ENCODE measurements at places on chromosomes 13 and 19. TPM values are rescaled to one million over a fixed set of nuclear protein-coding genes. Genes with fewer than 3 reads are reported as not detected.

DNA sequence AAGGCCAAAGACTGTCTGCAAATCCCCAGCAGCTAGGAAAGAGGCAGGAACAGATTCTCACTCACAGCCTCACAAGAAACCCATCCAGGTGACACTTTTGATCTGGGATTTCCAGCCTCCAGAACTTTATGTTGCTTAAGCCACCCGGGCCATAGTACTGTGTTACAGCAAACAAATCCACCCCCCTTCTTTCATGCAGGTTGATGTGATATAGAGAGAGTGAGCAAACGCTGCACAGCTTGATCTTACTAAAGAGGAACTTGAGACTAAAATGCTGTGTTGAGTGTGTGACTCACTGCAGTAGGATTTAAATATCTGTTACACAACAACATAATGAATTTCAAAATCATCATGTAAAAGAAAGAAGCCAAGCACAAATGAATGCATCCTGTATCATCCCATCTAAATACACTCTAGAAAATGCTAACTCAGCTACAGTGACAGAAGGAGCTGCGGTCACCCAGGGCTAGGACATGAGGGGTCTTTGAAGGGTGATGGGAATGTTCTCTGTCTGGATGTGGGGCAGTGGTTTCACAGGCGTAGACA, 32.2 kb downstream of the RCBTB2 start:
- no peak for DNase-seq
- no peaks in the 10 kb centered on the region for H3K27me3 ChIP-seq
- no peak overlapping the region for H3K4me3 ChIP-seq

GRCh38 chr13:112055036-112055914, 11.7 kb upstream of the SOX1 start:
- H3K27me3 ChIP-seq = peaks cover 76% of the 10 kb centered on the region
- H3K4me1 ChIP-seq = peaks cover 2% of the 10 kb centered on the region
- H3K36me3 ChIP-seq = peaks cover 5% of the 10 kb centered on the region
- no peak for DNase-seq
- no peak overlapping the region for H3K27ac ChIP-seq

GRCh38 chr13:50521831-50522149, 321.7 kb downstream of the DLEU7 start:
- H3K4me1 ChIP-seq = peaks cover 17% of the 10 kb centered on the region
- peaks cover 9% of the 10 kb centered on the region for H3K27me3 ChIP-seq
- H3K36me3 ChIP-seq = no peaks in the 10 kb centered on the region

DNA sequence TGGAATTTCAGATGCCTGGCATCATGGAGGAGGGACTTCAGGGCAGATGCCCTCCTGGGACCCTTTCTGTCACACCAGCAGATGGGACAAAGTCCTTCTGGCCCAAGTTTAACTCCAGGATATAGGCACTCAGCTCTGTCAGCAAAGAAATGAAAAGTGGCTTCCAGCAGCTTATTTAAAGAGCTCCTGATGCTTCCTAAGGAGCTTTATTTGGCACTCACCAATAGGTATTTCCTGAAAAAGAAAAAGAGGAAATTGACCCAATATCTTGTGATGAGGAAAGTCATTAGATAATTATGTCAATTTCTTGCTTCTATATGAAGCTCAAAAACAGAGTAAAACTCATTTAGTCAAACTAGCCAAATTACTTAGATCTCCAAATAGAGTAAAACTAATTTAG, 224.6 kb downstream of the RAP2A start:
- H3K4me3 ChIP-seq = no peak overlapping the region
- H3K27me3 ChIP-seq = no peaks in the 10 kb centered on the region
- H3K27ac ChIP-seq = no peak overlapping the region
- DNase-seq = no peak

- H3K4me3 ChIP-seq = no peak overlapping the region
- no peaks in the 10 kb centered on the region for H3K36me3 ChIP-seq
- H3K4me1 ChIP-seq = no peaks in the 10 kb centered on the region
- no peak overlapping the region for H3K27ac ChIP-seq
- DNase-seq = no peak
Measured at GRCh38 chr13:42539670-42540069, 34.3 kb upstream of the TNFSF11 start.

GRCh38 chr13:28495538-28496187, 735 bp upstream of the FLT1 start:
- no peak overlapping the region for H3K27ac ChIP-seq
- DNase-seq = no peak
- H3K36me3 ChIP-seq = peaks cover 2% of the 10 kb centered on the region
- H3K27me3 ChIP-seq = peaks cover 53% of the 10 kb centered on the region
- H3K4me1 ChIP-seq = peaks cover 12% of the 10 kb centered on the region
- peak overlapping the region; percentile 43 for H3K4me3 ChIP-seq

DNA sequence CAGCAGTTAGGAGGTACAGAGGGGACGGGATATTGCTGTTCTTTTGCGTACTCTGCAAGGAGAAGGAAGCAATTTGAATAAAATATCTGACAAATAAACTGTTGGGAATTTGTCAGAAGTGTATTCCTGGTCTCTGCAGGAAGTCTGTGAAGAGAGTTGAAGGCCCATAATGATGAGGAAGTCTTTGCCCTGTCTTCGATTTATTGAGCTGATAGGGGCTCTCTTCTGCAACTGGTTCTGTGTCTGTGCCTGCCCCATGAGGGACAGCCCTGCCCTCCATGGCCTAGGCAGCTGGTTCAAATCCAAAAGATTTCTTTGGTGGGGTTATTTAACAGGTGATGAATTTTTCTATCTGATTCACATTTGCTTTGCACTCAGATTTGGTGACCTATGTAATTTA, 339.7 kb upstream of the EDNRB start:
- H3K27ac ChIP-seq = no peak overlapping the region
- no peak overlapping the region for H3K4me3 ChIP-seq
- H3K36me3 ChIP-seq = no peaks in the 10 kb centered on the region
- peaks cover 2% of the 10 kb centered on the region for H3K27me3 ChIP-seq
- DNase-seq = no peak
- no peaks in the 10 kb centered on the region for H3K4me1 ChIP-seq

DNA sequence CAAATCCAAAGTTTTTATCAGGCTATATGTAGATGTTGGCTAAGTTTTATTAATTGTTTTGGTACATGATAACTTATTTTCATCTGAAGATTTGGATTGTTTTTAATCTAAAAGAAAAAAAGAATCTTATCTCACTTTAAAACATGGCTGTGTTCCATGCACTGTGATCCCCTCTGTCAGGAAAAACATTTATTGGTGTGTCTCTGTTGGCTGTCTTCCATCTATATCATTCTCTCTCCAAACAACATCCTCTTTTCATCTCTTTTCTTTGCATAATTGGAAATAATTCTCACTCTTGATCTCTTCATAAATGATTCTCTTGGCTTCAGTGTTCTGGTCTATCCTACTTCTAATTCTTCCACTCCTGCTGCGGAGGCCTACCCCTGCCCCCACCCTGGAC, 4.2 kb downstream of the NALCN start:
- no peak overlapping the region for H3K27ac ChIP-seq
- no peak for DNase-seq
- no peaks in the 10 kb centered on the region for H3K36me3 ChIP-seq
- no peaks in the 10 kb centered on the region for H3K4me1 ChIP-seq

DNA sequence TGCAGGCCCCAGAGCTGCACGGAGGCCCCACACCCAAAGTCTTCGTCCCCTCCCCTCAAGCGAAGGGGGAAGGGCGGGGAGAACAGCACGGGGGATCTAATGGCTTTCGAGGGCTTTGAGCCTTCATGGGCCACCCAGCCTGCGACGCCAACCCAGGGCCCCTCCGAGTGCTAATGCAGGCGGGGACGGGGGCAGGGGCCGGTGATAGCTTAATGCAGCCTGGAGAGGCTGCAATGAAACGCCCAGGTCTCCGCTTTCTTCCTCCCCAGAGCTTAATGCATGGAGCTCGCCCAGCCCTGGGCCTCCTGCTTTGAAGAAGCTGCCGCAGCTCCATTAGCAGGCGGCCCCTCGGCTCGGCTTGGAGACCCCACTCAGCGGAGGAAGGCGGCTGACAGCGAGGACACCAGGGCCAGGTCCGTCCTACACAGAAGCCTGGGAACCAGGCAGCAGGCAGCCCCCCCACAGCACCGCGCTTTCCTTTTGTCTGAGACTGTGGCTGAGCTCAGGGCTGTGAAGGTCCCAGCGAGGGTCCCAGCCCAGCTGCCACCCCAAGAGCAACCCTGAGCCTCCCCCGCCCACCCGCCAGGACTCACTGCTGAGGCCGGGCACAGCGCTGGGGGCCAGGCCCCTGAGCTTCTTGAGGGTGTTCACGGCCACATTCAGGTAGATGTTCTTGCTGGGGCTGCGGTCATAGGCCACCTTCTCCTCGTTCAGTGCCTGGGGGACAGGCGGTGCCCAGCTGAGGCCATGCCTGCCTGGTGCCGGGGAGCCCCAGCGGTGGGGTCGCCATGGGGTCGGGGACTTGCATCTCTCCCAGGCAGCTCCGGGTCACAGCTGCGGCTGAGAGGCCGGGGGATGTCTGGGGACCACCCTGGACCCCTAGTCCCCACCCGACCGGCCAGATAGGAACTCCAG, 7.5 kb upstream of the ATP8B3 start:
- no peak overlapping the region for H3K4me3 ChIP-seq
- H3K27ac ChIP-seq = no peak overlapping the region
- peaks cover 3% of the 10 kb centered on the region for H3K36me3 ChIP-seq

DNA sequence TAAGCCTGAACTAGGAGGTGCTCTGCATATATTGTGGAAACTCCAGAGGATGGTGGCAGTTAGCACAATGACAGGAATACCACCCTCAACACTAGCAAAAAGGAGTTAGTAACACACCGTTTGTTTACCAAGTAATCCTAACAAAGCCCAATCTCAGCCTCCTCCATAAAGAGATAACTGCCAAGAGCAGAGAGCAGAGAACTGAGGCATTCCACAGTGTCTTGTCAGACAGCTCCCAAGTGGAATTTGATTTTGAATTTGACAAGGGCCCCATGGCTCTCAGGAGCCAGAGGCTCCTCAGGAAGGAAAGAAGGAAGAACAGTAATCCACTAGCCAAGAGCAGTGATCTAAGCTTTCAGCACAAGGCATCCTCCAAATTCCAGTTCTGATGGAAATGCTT, 298.6 kb downstream of the DCLK1 start:
- no peaks in the 10 kb centered on the region for H3K36me3 ChIP-seq
- no peak for DNase-seq
- peaks cover 2% of the 10 kb centered on the region for H3K27me3 ChIP-seq
- no peaks in the 10 kb centered on the region for H3K4me1 ChIP-seq

DNA sequence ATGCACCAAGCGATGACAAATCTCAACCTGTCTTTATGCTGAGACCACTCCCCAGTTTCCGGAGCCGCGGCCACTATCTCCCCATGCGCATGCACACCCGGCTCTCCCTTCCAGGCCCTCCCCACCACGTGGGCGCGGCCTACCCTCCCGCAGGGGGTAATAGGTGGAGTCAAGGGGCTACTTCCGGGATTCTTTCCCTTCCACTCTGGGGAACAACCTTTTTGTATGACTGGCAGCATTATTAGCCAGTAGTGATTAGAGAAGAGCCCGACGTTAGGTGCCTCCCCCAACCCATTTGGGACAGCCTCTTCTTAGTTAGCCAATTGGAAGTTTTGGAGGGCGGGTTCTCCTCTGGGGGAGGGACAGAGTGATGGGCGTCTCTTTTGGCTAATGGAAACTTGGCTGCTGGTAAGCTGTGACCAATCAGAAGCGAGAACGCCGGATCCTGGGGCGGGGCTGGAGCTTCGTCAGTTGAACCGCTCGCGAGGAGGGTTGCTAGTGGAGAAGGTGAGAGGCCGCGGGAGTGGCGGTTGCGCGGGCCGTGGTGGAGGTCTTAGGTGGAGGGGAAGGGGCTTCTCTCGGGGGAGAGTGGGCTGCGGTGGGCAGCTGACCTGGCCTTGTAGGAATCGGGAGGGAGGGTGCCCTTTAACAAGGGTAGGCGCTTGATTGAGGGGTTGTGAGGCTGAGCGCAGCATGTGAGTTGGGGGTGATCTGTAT, at the start of gene CCDC61:
TSS of gene CCDC61 (plus strand) at position 470 of the 717 bp plus-strand sequence. CDS start 7,552 bp downstream, outside the sequence.
- H3K27me3 ChIP-seq = peaks cover 2% of the 10 kb centered on the region
- no peak within 1 kb of the TSS for H3K27ac ChIP-seq
- H3K4me1 ChIP-seq = peaks cover 24% of the 10 kb centered on the region
- H3K4me3 ChIP-seq = peak within 1 kb of the TSS; percentile 41
- peak; percentile 91 for DNase-seq

DNA sequence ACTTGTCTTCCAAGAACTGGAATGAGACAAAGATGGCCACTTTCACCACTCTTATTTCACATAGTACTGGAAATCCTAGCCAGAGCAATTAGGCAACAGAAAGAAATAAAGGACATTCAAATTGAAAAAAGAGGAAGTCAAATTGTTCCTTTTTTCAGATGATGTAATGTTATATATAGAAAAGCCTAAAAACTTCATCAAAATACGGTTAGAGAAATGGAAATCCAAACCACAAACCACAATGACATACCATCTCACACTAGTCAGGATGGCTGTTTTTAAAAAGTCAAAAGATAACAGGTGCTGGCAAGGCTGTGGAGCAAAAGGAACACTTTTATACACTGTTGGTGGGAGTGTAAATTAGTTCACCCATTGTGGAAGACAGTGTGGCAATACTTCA, 113.3 kb upstream of the SPRY2 start:
- no peaks in the 10 kb centered on the region for H3K4me1 ChIP-seq
- H3K27ac ChIP-seq = no peak overlapping the region
- H3K4me3 ChIP-seq = no peak overlapping the region

DNA sequence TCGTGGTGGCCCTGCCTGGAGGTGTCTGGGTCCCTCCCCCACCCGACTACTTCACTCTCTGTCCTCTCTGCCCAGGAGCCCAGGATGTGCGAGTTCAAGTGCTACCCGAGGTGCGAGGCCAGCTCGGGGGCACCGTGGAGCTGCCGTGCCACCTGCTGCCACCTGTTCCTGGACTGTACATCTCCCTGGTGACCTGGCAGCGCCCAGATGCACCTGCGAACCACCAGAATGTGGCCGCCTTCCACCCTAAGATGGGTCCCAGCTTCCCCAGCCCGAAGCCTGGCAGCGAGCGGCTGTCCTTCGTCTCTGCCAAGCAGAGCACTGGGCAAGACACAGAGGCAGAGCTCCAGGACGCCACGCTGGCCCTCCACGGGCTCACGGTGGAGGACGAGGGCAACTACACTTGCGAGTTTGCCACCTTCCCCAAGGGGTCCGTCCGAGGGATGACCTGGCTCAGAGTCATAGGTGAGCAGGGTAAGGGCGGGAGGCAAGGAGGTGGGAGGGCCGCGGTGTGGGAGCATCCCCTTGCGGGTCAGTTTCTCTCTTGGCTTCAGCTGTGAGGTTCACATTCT, 19.2 kb downstream of the NECTIN2 start:
- H3K27me3 ChIP-seq = peaks cover 8% of the 10 kb centered on the region
- peaks cover 5% of the 10 kb centered on the region for H3K4me1 ChIP-seq
- no peaks in the 10 kb centered on the region for H3K36me3 ChIP-seq
- H3K4me3 ChIP-seq = no peak overlapping the region
- H3K27ac ChIP-seq = no peak overlapping the region
- no peak for DNase-seq

SEMA6B gene
- 1.3 TPM for total RNA-seq

JOSD2 gene
- 37.3 TPM for total RNA-seq

TMEM145 gene
- total RNA-seq = 0.94 TPM

Data from activated naive CD8-positive, alpha-beta T cell treated with anti-CD3 and anti-CD28 coated beads, Interleukin-2, amount 10 ng/mL, durations not matched to agents 7 days and 5 days (primary cell).